Left lung (tissue), 14 donors: ENCODE measurements at places on chromosomes 4 and X. TPM values are rescaled to one million over a fixed set of nuclear protein-coding genes. Genes with fewer than 3 reads are reported as not detected.

GRCh38 chr4:161320377-161320776 is 843.4 kb downstream of the FSTL5 start:
- H3K4me3 ChIP-seq: no peak overlapping the region
- H3K4me1 ChIP-seq: no peaks in the 10 kb centered on the region
- no peaks in the 10 kb centered on the region for H3K36me3 ChIP-seq
- H3K27ac ChIP-seq: no peak overlapping the region

DNA sequence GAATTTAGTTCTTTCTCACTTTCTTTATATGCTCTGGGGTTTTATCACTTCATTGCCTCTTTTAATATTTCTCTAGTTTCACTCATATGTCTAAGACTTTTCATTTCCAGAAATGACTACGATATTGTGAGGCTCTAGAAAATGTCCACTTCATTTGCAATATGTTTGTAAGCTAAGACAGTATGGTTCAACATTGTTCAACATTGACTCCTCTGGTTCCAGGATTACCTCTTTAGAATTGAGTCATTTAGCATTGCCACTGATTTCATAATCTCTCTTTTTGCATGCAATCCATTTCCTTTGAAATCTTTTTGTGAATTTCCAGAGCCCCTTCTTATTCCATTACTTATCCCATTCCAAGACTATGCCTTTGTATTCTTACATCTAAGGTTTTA is 32.3 kb downstream of the BBS12 start:
- no peak for DNase-seq
- no peak overlapping the region for H3K27ac ChIP-seq
- no peaks in the 10 kb centered on the region for H3K4me1 ChIP-seq
- no peak overlapping the region for H3K4me3 ChIP-seq
- no peaks in the 10 kb centered on the region for H3K27me3 ChIP-seq

GRCh38 chr4:69823048-69823447 is 36.9 kb downstream of the SULT1E1 start:
- no peak overlapping the region for H3K27ac ChIP-seq
- H3K27me3 ChIP-seq: no peaks in the 10 kb centered on the region
- H3K36me3 ChIP-seq: no peaks in the 10 kb centered on the region
- DNase-seq: no peak

Gene CYTL1
- polyA plus RNA-seq: 30.5 TPM

- H3K27ac ChIP-seq: no peak overlapping the region
- H3K36me3 ChIP-seq: no peaks in the 10 kb centered on the region
- no peak for DNase-seq
- peaks cover 7% of the 10 kb centered on the region for H3K27me3 ChIP-seq
- no peak overlapping the region for H3K4me3 ChIP-seq
Observed at GRCh38 chrX:115940348-115940747, 230.2 kb upstream of the AGTR2 start.

DNA sequence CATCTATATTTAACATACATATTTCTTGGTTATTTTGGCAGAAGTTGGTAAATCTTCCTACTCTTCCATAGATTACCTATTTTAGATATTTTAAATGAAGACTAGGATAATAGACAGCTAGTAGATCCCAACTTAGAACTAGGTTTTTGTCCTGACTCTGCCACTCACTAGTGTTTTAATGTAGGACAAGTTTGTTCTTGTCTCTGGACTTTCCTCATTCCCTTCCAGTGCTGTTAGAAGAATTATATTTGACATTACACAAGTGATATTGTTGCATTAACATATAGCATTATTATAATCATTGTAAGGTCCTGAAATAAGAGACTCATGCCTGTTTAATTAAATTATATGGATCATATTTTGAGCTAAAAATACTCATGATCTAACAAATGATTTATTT is 24.1 kb upstream of the ALB start:
- no peaks in the 10 kb centered on the region for H3K4me1 ChIP-seq
- H3K27me3 ChIP-seq: no peaks in the 10 kb centered on the region
- no peak overlapping the region for H3K27ac ChIP-seq
- DNase-seq: no peak
- H3K4me3 ChIP-seq: no peak overlapping the region

DNA sequence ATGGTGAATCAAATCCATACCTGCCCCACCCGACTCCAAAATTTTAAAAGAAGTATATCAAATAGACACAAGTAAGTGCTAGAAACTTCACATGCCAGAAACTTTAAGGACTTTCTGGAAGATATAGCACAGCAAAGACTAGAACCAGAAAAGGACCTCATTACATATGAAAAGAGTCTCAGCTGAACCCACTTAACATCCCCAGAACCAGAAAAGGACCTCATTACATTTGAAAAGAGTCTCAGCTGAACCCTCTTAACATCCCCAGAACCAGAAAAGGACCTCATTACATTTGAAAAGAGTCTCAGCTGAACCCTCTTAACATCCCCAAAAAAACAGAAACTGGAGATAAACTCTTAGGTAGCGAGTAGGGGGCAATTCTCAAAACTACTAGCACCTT is 32.3 kb downstream of the STPG2 start:
- DNase-seq: no peak
- H3K27me3 ChIP-seq: no peaks in the 10 kb centered on the region
- no peaks in the 10 kb centered on the region for H3K36me3 ChIP-seq
- H3K4me1 ChIP-seq: no peaks in the 10 kb centered on the region

DNA sequence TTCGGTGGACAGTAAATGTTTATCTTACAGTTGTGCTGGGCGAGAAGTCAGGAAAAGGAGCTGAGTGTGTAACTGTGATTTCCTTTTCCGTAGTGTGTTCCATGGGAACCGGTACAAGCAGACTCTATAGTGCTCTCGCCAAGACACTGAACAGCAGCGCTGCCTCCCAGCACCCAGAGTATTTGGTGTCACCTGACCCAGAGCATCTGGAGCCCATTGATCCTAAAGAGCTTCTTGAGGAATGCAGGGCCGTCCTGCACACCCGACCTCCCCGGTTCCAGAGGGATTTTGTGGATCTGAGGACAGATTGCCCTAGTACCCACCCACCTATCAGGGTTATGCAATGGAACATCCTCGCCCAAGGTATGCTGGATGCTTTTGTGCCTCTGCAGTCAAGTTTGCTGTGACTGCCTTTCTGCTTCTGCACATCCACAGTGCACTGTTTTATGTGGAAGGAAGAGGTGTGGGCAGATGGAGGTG is 27.4 kb downstream of the NOCT start:
- H3K36me3 ChIP-seq: no peaks in the 10 kb centered on the region
- H3K27ac ChIP-seq: no peak overlapping the region
- no peak overlapping the region for H3K4me3 ChIP-seq
- DNase-seq: no peak

Gene IDUA
- polyA plus RNA-seq: 18.8 TPM

DNA sequence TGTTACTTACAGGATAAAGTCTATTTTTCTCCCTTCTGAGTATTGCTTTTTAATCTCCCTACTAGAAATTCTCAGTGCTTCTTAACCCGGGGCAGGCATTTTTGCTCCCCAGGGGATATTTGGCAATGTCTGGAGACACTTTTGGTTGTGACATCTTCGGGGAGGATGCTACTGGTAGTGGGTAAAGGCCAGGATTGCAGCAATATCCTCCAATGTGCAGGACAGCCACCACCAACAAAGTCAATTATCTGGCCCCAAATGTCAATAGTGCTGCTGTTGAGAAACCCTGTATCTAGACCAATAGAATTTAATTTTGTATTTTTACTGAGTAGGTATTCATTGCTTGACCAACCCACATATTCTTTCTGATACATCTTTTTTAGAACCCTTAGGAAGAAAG is 669.5 kb upstream of the MAGEB2 start:
- no peak for DNase-seq
- H3K4me3 ChIP-seq: no peak overlapping the region
- H3K36me3 ChIP-seq: no peaks in the 10 kb centered on the region

Gene PRKG2
- polyA plus RNA-seq: 2.7 TPM

GRCh38 chr4:150911326-150911725 is 103.8 kb downstream of the LRBA start:
- H3K27ac ChIP-seq: no peak overlapping the region
- no peak for DNase-seq
- no peaks in the 10 kb centered on the region for H3K27me3 ChIP-seq
